ENCODE measurements at places on chromosomes 7 and 10.

DNA sequence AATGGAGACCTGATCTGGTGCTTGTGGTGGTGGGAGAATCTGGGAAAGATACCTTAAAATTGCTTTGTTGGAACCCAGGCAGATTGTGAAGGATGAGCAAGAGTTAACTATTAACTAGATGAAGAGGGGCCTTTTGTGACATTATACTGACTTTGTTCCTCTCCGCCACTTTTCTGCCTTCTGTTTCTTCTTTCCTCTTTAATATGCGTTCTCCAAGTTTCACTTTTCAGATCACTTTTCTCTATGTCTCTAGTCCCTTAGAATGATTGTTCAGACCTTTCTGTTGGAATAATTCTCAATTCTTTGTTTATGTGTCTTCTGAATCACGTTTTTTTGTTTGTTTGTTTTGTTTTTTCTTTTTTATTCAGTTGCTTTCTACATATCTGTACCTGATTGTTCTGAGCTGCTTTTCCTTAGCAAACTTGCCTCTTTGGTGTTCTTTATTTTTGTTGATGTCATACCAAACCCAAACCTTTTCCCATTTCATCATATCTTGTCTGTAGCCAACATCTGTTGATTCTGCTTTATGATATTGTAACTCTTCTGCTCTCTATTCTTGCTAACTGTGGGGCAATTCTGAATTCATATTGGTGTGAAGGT is 2.8 kb downstream of the BMPR1A start:
- DNase-seq = no peak

DNA sequence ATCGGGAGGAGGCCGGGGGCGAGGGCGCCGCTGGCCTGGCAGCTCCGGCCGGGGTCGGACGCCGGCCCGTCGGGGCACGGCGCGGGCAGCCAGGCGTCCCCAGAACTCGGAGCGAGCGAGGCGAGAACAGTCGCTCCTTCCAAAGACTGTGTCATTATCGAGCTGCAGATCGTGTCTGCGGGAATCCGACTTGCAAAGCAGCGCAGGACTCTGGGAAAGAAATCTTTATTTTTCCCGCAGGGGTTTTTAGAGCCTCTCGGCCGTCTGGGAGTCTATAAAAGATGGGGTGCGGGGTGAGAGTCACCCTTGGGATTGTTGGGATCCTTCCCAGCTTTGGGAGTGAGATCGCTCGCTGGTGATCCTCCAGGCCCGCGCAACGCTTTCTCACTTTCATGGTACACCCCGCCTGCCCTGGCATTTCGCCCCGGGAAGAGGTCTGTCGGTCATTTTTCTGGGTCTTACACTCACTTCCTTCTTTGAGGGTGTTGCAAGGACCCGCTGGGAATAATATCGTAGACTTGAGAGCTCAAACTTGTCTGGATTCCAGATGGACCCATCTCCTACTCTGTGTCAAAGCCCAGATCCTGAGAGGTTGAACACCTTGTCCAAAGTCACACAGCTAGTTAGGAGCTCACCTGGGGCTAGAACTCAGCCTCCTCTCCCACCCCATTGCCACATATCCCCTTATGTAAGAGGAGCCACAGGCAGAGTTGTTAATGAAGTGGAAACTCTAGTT is 1.0 kb downstream of the UBTD1 start:
- DNase-seq = peak; percentile 91

DNA sequence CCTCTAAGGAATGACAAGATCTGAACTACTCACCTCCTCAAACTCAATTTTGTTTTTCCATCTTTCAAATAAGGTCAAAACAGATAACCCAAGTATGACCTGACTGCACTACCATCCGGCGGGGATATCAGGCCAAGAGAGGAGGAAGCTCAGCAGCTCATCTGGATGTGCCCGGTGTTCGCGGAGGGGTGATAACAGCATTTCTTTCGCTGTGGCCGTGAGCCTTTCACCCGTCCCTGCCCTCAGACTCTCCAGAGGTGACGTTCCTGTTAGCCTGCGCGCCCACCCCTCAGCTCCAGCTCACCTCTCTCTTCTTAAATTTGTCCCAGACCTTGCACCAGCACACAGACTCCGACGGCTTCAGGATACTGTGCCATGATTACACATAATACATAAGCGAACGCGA is 526 bp downstream of the ZNF248 start:
- DNase-seq = no peak

- no peak for DNase-seq
These were observed 181.3 kb downstream of the TAX1BP1 start for GRCh38 chr7:27921081-27921836.

GRCh38 chr10:3192856-3193635 is 20.5 kb upstream of the PITRM1 start:
- no peak for DNase-seq

- DNase-seq = no peak
These were observed 30.4 kb downstream of the PLAU start for GRCh38 chr10:73941300-73941699.

DNA sequence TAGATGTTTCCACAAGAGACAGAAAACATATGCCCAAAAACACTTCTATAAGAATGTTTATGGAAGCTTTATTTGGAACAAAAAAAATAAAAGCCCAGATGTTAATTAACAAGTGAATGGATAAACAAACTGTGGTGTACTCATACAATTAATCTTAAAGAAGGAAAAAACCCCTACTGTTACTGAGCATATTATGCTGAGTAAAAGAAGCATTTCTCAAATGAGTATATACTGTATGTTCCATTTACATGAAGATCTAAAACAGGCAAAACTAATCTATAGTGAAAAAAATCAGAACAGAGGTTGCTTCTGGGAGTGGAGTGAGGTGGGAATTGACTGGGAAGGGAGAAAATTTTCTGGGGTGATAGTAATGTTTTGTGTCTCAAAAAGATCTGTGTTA is 15.5 kb upstream of the ANK3 start:
- DNase-seq = no peak

DNA sequence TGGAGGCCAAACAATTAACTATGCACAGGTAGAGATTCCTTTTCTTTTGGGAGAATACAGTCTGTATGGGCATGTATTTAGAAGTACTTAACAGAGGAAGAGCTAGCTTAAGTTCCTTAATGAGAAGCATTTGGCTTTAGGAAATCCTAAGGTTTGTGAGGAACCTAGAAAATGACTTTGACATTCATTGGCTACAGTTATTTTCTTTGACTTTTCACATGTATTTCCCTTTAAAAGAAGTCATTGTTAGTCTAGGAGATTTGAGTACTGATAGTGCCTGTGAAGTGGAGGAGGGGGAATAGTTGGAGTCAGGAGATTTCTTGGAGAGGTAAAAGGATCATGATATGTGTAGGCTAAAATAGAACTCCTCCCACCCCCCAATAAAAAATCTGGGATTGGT is 3.6 kb downstream of the HELLS start:
- DNase-seq = no peak

GRCh38 chr10:5976512-5977470 is 552 bp downstream of the IL15RA start:
- peak; percentile 84 for DNase-seq

GRCh38 chr7:122528879-122529481 is 169.9 kb downstream of the RNF133 start:
- DNase-seq = no peak

DNA sequence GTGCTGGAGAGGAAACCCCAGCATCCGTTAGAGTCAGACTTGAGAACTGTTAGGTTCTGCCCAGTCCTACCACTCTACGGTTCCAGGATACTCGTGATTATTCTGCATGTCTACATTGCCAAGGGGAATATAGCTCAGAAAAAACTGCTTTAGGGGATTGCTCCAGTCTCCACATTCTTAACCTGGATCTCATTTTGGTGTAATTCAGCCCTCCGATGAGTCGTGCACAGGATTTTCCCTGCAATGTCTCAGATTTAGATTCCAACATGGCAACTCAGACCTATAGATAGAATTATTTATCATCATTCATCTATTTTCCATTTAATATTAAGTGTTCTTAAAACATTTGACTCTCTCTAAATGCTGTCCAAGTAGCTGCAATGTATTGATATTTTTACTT is 121.1 kb upstream of the ZEB1 start:
- no peak for DNase-seq

DNA sequence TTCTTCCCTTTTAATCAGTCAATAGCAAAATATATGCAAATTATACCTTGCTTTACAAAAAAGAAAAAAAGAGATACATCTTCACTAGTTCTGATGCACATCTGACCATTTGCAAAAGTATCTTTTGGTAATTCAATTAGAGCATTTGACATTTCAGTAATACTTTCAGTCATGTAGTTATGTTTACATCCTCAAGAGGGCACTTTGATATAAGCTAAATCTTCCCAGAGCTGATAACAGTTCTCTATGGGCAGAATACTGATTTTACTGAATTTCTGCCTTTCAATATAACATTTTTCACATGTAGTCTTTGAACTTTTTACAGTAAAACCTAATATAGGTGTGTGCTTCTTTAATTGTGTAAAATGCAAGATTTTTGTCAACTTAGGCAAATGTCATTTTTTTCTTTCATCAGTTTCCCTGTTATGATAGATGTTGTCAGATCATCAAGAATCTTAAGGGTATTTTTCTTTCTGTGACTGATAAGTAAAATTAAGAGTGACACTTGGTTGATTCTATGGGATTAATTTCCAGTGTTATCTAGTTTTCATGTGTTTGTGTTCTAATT is 703.5 kb upstream of the SEMA3D start:
- no peak for DNase-seq

- no peak for DNase-seq
These were observed 106.5 kb downstream of the RPS24 start for GRCh38 chr10:78140066-78140630.

DNA sequence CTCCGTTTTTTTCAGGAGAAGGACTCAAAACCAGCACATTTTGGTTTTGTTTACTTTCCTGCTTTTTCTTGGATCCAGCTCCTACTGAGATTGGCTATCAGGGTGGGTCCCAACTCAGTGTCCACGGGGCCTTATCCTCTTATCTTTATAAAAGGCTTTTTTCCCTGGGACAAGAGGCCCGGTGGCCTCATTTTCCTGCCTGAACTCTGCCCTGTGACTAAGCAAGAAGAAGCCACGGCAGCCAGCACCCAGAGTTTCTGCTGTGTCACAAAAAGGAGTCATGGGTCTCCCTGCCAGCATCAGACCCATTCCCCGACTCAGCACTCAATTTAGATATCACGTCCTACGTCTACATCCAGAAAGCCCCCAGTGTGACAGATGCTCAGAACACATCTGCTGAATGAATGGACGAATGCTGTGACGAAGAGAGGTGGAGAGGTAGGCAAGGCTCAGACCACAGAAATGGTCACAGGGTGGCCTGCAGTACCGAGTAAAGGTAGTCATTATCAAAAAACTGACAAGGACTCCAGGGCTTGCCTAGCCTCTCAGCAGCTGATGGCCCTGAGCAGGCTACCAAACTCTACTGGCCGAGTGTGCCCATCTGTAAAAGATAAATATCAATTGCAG is 16.7 kb downstream of the DLG5 start:
- no peak for DNase-seq

DNA sequence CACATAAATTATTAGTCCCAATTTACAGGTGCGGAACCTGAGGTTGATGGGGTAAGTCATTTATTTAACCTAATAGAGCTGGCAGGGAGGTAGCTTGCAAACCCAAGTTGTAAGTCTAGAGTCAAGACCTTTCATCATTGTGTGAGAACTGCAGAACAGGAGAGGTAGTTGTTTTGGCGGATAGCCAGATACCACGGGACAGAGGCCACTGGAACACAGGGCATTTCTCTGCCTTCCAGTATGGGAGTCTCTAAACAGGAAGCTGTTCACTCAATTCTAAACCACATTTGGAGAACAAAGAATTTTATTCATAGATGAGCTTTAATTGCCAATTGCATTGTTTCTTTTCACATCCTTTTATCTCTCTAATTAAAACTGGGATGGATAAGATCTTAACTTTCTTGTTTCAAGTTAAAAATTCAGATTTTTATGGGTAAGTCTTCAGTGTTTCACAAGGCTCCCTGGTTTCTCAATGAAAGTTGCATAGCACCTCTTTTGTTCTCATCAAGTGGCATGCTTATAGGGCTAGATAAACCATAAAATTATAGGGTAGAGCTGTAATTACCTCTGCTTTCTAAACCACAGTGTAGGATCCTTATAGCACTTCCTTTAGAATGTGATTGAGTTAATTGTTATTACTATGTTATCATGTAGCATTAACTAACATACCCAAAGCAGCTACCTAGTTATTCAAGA is 489.0 kb downstream of the GATA3 start:
- DNase-seq = no peak

- no peak for DNase-seq
These were observed 101.9 kb upstream of the PRSS58 start for GRCh38 chr7:142359694-142360279.

GRCh38 chr7:124552217-124552616 is 213.4 kb downstream of the GPR37 start:
- DNase-seq = no peak

DNA sequence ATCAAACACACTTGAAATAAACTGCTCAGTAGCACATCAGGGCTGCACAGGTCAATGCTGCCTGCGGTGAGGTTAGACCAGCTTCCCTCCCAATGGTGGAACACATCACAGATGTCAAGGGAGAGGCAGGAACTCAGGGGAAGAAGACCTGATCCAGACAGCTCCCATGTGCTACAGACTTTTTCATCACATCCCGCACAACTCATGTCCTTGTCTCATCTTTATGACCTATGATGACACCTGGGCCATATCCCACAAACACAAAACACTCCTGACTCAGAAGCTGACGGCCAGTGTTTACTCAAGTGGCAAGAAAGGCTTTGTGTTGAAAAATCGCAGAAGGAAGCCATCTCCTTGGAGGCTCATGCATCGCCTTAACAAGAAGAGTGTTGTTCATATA is 91.6 kb downstream of the HTR5A start:
- DNase-seq = no peak

- DNase-seq = no peak
These were observed 10.6 kb upstream of the TOMM7 start for GRCh38 chr7:22833113-22833855.

Data from aorta (tissue), 5 donors.